ENCODE measurements at places on chromosomes 1 and 21.

DNA sequence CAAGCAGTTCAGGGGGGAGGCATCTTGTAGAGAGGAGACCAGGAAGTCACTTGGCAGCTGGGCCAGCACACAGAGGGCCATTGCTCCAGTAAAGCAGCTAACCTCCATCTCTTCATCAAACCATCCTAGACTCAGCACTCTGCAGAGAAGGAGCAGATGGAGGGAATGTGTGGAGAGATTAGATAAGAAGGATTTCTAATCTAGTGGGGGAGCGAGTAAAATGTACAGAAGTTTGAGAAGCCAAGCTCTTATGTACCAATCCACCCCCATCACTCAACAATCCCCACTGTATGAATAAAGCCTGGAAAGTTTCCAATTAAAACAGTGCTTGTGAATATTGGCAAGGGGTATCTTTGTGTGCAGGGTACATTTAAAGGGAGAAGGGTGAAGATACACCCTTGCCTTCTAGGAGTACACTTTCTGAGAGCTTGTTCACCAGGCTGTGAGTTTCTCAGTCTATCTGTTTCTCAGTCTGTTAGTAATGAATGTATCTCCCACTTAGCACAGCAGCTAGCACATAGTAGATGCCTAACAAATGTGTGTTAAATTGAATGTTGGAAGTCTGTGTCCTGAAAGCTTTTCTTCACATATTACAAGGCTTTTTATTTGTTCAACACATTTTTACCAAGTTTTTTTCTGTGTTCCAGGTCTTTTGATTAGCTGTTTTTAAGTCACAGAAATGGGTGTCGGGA is 142.7 kb upstream of the UBE2U start:
- no peak for DNase-seq

- peak; percentile 30 for DNase-seq
Measured at GRCh38 chr1:91645031-91645430, 144.4 kb downstream of the CDC7 start.

- DNase-seq = no peak
Measured at GRCh38 chr1:111930356-111930755, 59.1 kb downstream of the KCND3 start.

DNA sequence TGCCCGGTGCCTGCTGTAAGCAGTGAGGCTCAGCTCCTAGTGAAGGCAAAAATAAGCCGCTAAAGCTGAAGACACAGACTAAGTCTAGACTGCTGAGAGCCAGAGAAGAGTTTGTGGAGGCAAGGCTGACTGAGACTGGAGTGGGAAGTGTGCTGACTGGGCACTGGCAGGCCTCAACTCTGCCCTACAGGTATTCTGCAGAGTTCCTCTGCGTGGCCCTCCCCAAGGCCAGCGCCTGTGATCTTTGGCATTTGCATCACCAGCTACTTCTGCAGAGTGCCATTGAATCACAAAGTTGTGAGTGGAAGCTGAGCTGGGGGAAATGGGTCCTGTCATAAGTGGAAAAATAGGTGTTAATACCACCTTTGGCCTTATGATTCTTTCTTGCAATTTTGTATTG is 905.7 kb downstream of the PLA2G4A start:
- peak; percentile 9 for DNase-seq

DNA sequence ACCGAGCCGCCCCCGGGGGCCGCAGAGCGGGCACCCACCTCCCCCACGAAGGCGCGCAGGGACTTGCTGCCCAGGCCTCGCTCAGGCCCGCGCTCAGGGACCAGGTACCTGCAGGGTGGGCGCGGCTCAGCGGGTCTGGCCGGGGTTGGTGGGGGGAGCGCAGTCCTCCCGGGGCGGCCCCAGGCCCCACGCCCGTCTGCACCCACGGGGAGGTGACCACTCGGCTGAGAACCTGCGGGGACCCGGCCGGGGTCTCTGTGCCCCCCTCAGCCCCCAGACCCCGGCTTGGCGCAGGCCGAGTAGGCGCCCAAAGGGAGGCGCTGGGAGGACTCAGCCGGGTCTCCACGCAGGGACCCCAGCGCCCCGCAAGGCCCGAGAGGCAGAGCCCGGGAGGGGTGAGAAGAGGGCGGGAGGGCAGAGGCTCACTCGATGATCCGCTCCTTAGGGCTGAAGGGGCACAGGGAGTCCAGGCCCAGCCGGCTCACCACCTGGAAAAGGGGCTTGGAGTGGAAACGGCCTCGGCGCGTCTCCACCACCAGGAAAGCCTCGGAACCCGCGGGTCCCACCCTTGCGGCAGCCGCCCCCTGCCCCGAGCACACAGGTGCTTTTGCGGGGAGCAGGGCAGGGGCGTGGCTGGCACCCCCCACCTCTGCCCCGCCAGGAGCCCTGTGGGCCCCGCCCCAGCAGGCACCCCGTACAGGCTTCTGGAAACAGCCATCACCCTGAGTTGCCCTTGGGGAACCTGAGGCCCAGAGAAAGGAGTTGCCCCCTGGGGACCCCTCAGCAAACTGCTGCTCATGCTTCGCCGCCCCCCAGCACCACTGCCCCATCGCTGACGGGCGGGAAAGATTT is 9.3 kb downstream of the FTCD start:
- DNase-seq = peak; percentile 13

GRCh38 chr1:177384461-177384860 is 213.7 kb downstream of the BRINP2 start:
- DNase-seq = no peak

- DNase-seq = no peak
Measured at GRCh38 chr1:230084408-230085177, 17.6 kb downstream of the GALNT2 start.

DNA sequence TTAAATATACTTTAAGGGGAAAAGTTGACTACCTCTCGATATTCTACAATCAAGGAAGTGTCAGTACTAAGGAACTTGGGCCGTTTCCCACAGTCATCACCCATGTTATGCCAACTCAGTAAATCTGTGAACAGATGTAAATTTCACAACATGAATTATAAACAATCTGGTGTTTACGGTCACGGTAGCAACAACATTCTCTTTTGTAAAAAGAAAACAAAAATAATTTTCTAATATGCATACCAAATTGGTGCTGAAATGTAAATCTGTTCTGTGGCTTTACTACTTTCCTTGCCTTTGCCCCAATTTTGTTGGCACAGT is 1.2 kb downstream of the SH3GLB1 start:
- DNase-seq = no peak

GRCh38 chr21:41170859-41171609 is 3.1 kb downstream of the BACE2 start:
- no peak for DNase-seq

DNA sequence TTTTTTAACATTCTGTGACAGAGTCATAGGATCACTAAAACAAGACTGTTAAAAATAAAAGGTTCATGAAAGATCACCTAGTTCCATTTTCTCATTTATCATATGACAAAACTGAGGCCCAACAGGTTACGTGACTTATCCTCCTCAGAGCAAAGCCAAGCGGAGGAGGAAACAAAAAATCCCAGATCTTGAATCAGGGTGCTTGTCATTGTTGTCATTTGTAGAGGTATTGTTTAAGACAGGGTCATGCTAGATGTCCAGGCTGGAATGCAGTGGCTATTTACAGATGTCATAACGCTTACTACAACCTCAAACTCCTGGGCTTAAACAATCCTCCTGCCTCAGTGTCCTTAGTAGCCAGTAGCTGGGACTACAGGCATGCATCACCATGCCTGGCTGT is 293.2 kb downstream of the DSCAM start:
- no peak for DNase-seq

DNA sequence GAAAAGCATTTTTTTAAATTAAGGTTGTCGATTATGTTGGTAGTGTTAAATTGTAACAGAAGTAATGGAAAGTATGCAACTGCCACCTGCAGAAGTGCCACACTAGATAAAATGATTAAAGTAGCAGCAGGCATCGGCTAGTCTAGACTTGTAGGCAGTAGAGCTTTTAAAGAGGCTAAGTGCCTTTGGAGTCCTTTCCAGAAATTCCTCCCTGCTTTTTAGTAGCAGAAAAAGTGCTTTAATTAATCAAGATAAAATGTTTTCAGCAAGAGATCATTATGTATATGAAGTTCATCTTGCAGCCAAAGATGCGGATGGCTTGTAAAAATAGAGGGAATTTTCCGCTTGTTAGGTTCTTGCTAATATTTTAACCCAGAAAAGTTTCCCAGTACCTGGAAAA is 87.1 kb upstream of the LRRC8D start:
- no peak for DNase-seq

- no peak for DNase-seq
Measured at GRCh38 chr1:64669098-64669675, 75.7 kb upstream of the RAVER2 start.

DNA sequence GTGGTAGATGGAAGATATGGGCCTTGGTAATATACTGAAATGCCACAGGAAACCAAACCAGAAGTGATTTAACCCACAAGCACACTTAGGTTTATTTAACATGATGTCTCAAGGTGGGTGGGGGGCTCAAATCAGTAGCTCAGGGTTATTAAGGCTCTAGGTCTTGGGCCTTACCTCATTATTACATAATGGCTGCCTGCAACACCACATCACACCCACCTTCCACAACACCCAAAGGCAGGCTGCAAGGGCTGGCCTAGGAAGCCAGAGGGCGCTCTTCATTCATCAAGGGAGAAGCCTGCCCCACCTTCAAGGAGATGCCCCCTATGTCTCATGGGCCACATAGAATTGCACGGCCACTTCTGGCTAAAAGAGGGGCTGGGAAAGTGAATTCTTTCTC is 6.0 kb downstream of the TFF1 start:
- no peak for DNase-seq

- no peak for DNase-seq
Measured at GRCh38 chr1:101144671-101145448, 92.0 kb upstream of the S1PR1 start.

- DNase-seq = no peak
Measured at GRCh38 chr1:180299479-180300221, 69.6 kb downstream of the LHX4 start.

- no peak for DNase-seq
Measured at GRCh38 chr1:59142311-59143132, 154.4 kb upstream of the FGGY start.

DNA sequence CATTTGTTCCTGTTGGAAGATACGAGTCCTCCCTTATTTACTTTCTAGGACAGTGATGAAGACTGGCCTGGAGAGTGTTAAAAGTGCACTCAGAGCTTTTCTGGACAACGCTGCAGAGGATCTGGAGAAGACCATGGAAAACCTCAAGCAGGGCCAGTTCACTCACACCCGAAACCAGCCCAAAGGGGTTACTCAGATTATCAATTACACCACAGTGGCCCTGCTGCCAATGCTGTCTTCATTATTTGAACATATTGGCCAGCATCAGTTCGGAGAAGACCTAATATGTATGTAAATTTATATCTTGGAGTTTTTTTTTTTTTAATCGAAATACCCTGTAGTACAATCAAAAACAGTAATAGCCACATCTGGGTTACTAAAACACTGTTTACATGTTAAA is 190.5 kb downstream of the ZP4 start:
- DNase-seq = no peak

DNA sequence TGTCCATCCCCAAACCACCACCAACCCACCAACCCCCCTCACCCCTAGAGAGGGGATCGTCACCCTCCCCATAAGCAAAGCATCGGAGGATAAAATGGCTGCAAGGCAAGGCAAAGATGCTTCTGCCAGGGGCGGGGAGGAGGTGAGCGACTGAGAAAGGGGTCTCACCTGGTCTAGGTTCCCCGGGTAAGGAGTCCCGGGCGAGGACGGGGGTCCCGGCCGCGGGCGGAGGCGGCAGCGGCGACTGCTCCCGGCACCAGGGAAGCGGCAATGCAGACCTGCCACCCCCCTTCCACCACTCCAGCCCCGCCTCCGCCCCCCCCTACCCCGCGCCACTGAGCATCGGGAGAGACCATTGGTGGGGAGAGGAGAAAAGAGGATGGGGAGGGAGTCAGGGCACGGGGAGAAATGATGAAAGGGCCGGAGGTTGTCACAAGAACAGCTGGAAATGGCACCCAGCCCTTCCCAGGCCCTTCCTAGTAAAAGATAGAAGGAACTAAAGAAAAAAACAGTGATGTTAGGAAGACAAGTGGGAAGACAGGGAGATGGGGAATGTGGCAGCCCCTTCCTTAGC is at the start of gene SV2A:
Gene SV2A, minus strand, starts transcription at position 274 of the 574 bp plus-strand sequence. CDS start 4,004 bp downstream, outside the sequence.
- peak; percentile 72 for DNase-seq

GRCh38 chr1:19769211-19769932 is 30.3 kb downstream of the TMCO4 start:
- DNase-seq = peak; percentile 34

GRCh38 chr1:20931930-20932436 is 144.9 kb upstream of the HP1BP3 start:
- no peak for DNase-seq

DNA sequence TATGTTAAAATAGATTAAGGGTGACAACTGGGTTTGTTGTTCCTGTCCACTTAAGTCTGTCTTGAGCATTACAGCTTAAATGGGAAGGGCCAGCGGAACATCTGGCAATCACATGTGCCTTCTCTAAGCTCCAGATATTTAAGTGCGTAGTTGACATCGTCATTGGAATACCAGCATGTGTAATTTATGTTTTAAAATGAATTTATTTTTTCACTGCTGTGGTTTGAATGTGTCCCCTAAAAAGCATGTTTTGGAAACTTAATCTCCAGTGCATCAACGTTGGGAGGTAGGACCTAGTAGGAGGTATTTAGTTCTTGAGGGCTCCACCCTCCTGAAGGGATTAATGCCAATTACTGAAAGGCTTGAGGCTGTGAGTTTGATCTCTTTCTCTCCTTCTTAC is 13.4 kb downstream of the ZCCHC17 start:
- no peak for DNase-seq

DNA sequence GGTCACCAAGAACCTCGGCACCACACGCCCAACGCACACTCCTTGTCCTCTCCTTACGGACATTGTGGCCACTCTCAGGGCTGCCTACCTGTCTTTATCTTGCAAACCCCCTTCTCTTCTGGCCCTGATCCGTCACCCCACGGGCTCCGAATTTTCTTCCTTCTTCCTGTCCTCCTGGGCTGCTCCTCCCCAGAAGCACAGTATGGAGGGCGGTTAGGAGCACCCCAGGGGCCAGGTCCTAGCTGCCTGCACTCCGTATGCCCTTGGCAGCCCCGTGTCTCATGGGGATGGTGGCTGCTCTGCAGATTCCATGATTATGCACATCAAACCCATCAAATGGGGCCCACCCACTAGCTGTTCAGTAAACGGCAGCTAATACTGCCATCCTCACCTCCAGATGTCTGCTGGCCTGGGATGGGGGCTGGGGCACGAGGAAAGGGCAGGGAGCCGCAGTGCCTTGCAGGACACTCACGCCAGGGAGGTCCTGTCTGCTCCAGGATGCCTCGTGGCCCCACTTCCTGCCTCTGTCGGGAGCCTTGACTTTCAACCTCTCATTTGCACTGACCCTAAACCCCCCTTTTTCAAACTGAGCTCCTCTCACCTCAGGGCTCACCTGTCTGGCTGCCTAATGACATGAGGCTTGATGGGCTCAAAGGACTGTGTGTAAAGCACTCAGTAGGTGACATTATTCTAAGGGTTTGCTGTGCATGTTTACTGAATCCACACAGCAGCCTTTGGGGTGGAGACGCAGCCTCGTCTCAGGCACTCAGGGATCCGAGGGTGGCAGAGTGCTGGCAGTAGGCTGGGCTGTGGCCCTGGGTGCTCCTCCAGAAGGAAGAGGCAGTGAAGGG is 4.4 kb downstream of the TTC34 start:
- DNase-seq = peak; percentile 8
